ENCODE measurements at places on chromosomes 4 and X. TPM values are rescaled to one million over a fixed set of nuclear protein-coding genes. Genes with fewer than 3 reads are reported as not detected.
A peak's percentile ranks its signal among the peaks of the same experiment; 100 is the strongest.

The ADGRL3 gene
- polyA plus RNA-seq, result 11.8 TPM

The HTR2C gene
- polyA plus RNA-seq, result not detected

The HSFX1 gene
- polyA plus RNA-seq, result 1.5 TPM

The GPC3 gene
- polyA plus RNA-seq, result 513 TPM

GRCh38 chr4:74389494-74389893 lies 24.5 kb downstream of the EREG start:
- no peak for DNase-seq

GRCh38 chr4:169054879-169055278 lies 44.8 kb upstream of the CBR4 start:
- no peak for DNase-seq

GRCh38 chr4:30718641-30719453 lies 1.3 kb upstream of the PCDH7 start:
- peak; percentile 82 for DNase-seq

- DNase-seq, result no peak
These were observed 95.1 kb downstream of the NHS start for GRCh38 chrX:17470136-17470535.

GRCh38 chr4:76302826-76303438 lies 3.6 kb upstream of the STBD1 start:
- no peak for DNase-seq

GRCh38 chr4:99885063-99885664 lies 9.1 kb downstream of the LAMTOR3 start:
- DNase-seq, result peak; percentile 35

- no peak for DNase-seq
These were observed 25.7 kb downstream of the CPEB2 start for GRCh38 chr4:15027921-15028435.

- peak; percentile 61 for DNase-seq
These were observed 38.3 kb downstream of the DCTD start for GRCh38 chr4:182878633-182879495.

- DNase-seq, result no peak
These were observed 2.5 kb downstream of the ZFP92 start for GRCh38 chrX:153413731-153414130.
